ENCODE measurements at places on chromosomes 3 and 15.

GRCh38 chr15:60315878-60316277 lies 81.9 kb downstream of the ANXA2 start:
- no peak for DNase-seq

GRCh38 chr3:44584646-44585501 lies at the start of gene ZNF660:
Gene ZNF660 (plus strand): TSS chr3:44584964. CDS start chr3:44594194, 9,230 bp downstream.
- peak; percentile 94 for DNase-seq

DNA sequence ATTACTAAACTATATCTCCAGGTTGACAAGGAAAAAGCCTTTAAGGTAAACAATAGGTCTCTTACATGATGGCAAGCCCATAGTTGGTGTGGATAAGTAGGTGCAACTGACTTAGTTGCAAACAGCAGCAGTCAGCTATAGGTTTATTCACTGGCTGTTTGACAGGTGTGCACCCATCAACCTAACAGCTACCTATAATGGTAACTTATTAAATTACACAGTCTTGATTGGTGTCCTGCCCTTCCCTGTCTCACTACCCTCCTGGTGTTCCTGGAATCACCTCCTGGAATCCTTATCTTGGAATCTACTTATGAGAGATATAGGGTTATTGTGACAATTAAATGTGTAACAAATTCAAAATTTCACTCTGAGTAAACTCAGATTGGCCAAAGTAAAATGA lies 467.8 kb upstream of the UBE2E2 start:
- DNase-seq = no peak

GRCh38 chr3:78455712-78456433 lies 1311.9 kb downstream of the ROBO1 start:
- DNase-seq = peak; percentile 26

- DNase-seq = peak; percentile 66
Observed at GRCh38 chr15:38073178-38073946, 138.9 kb downstream of the TMCO5A start.

GRCh38 chr3:10374311-10374710 lies 53.4 kb upstream of the SEC13 start:
- DNase-seq = no peak

DNA sequence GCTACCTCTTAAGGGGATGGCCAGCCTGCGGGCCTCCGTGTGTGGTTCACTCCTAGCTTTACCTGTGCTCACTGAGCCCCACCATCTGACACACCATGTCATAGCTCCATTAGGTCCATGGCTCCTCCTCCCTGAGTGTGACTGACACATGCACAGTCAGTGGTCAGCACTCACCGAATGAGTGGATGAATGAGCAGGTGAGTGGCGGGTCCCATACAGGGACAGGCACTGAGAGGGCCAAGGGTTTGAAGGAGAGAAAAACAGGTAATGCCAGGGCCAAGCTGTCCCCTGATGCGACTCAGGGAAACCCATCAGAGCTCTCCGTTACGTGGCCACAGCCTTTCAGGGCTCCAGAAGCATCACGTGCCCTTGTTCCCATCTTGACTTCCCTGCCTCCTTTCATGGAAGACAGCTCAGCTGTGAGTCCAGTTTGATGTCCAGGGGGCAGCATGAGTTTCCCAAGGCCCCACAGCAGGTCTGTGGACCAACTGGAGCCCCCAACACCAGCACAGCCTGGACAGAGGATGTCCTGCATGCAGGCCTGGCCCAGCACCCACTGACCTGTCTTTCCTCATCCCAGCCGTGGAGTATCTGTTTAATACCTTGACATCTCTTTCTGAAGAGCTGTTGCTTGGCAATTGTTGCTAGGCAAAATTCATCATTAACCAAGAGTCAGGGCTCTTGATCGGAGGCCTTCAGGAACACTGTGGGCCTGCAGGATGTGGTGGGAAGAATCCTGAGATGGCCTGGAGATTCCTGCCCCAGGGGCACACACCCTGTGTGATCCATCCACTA lies 84.4 kb downstream of the PLXNA1 start:
- DNase-seq = no peak

GRCh38 chr3:2166552-2166951 lies 67.9 kb downstream of the CNTN4 start:
- DNase-seq = no peak

- peak; percentile 38 for DNase-seq
Observed at GRCh38 chr15:89199746-89200145, 21.6 kb downstream of the RLBP1 start.

- DNase-seq = no peak
Observed at GRCh38 chr3:165070682-165071081, 7.6 kb downstream of the SI start.

DNA sequence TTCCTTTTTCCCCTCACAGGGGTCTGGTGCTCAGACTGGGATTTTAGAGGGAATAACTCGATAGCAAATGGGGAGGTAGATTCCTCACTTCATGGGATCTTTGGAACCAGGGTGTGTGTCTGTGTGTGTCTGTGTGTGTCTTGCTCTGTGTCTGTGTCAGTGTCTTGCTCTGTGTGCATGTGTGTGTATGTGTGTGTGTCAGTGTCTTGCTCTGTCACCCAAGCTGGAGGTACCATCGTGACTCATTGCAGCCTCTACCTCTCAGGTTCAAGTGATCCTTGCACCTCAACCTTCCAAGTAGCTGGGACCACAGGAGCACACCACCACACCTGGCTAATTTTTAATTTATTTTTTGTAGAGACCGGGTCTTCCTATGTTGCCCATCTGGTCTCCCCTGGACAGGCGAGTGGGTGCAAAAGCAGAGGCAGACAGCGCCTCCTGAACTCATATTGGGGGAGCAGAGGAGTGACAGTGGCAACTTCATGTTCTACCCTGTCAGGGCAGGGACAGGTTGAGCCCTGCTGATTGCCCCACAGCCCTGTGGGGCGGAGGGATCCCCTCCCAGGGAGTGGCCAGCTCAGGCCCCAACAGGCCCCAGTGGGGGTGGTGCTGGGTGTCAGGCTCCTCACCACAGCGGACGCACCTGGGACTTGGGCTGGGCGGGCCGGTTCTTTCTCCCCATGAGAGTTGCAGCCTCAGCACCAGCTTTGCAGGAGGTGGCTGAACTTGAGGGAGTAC lies 10.4 kb upstream of the SEMA4B start:
- DNase-seq = no peak

DNA sequence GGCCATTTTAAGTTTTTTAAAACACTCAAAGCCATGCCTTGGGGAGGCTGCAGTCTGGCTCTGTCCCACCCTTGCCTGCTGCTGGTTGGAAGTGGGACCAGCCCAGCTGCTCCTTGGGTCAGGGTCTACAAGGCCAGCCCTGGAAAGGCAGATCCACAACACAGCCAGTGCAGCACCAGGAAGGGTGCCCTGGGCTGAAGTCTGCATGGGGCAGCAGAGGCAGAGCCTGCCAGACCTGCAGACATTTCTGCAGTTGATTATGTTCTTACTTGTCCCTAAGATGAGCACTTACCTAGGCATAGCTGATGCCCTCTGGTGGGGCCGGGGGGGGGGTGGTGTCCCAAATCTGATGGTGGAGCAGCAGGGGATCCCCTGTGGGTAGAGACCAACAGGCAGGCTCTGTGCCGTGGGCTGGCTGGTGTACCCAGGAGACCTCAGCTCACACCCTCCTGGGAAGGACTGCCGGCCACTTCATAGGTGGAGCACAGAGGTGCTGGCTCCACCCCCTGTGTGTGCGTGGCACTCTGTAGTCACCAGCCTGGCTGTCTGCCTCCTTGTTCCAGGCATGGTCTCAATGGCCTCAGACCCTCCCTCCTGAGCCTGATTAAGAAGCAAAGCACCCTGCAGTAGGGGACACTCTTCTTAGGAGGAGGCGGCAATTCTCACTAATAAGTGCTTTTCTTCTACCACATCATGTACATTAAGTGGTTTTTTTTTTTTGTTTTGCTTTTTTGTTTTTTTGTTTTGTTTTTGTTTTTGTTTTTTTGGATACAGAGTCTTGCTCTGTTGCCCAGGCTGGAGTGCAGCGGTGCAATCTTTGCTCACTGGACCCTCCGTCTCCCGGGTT lies 97.4 kb upstream of the KLF13 start:
- peak; percentile 66 for DNase-seq

DNA sequence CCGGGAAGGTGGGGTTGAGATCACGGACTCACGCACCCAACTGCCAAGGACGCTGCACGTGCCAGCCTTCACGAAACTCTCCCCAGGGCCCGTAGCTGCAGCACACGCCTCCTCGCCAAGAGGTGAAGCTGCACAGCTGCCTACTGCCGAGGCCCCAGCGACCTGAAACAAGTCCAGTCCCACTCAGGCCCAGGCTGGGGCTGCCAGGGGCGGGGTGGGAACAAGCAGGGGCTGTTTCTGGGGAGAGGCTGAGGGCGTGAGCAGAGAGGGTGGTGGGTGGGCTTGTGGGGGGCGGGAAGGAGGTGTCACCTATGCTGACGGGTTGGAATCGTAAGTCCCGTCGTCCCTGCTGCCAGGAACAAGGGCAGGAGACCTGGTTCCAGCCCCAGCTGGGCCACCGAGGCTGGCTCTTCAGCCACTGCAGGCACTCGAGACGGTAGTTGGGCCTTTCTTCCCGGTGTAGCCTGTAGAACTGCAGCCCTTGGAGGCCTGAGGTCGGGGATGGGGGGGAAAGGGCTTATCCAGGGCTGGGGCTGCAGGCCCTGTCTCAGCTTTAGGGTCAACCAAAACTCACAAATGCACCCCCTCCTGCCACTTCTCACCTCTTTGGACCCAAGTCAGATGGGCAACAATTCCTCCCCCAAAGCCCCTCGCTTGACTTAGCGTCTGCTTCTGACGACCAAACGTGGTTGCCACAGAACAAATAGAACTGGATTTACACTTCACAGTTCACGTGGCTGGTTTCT lies 44.4 kb downstream of the MUC20 start:
- no peak for DNase-seq

- DNase-seq = no peak
Observed at GRCh38 chr3:99862208-99862607, 44.5 kb downstream of the CMSS1 start.

DNA sequence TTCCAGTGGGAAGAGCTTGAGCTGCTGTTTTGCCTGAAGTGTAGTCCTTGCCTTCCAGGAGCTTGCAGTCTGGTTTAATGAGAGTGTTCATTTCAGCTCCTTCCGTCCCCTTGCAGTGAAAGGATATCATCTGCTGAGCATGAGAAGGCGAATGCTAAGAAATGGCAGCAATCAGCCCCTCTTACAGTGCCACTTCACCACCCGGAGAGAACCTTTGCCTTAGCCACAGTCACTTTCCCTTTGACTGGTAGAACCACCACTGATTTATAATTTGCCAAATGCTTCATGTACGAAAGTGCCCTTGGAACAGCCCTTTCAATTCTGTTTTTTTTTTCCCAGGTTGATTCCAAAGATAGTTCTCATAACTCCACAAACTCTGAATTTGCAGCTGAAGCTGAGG lies 11.5 kb downstream of the TATDN2 start:
- DNase-seq = no peak

DNA sequence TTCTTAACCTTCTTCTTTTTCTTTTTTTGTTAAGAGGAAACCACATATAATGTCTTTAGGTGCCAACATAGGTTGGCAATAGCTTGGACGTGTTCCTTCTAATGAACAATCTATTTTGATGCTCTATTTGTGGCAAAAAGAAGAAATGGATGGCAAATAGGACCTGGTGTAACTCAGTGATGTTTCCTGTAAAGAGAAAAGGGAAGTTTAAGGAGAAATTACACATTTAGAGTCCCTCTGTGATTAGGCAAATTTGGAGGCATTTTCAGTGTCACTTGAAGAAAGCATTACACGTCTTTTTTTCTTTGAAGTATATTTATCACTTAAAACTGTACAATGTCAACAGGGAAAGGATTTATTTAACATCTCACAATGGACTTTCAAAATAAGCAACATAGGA lies 327.1 kb downstream of the ZIC1 start:
- no peak for DNase-seq

DNA sequence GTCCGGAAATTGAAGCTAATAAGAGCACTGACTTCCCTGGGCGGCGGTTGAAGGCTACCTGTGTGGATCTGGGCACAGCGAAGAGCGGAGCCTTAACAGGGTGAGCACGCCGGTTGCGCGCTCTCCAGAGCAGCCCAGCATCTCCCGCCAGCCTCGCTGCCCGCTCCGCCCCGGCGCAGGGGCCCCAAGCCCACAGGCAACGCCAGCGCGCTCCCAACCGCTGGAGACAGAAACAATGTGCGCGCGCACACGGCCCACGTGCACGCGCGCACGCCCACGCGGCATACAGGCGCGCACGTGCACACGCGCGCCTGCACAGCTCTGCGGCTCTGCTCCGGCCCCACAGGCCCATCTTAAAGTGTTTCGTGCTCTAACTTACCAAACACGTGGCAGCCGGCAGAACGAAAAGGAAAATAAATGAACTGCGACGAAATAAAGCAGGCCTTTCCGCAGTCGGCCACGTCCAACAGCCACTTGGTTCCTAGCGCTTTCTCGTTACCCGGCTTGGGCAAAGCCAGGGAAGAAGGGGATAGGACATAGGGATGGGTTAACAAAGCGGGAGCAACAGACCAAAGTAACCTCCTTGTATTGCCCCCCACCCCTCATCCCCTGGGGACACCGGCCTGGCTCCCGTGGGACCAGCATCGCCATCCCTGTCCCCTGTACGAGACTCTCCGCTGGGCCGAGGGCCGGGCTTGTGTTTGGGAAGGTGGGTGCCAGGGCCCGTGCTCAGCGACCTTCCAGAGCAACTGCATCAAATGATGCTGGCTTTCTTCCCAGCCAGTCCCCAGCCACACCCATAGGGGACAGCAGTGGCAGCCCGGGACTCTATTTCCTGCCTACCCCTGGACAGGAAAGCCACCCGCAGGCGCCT lies 203.7 kb downstream of the ABHD5 start:
- peak; percentile 89 for DNase-seq

- DNase-seq = no peak
Observed at GRCh38 chr3:81764665-81765064, 3.2 kb upstream of the GBE1 start.

DNA sequence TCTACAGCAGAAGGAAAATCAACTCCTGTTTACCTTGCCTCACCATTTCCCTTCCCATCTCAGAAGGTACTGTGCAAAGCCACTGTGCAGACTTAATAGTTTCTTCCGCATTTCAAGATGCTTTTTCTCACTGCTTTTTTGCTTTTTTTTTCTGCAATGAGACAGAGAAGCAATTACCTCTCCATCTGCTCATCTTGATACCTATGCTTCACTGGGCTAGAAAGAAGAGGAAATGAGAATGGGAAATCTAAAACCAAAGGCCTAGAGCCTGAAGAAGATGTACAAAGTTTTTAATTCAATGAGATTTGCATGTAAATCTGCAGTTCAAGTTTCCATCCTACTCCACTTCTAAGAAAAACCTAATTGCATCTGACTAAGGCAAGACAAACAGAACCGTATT lies 238.1 kb upstream of the SETMAR start:
- DNase-seq = no peak

DNA sequence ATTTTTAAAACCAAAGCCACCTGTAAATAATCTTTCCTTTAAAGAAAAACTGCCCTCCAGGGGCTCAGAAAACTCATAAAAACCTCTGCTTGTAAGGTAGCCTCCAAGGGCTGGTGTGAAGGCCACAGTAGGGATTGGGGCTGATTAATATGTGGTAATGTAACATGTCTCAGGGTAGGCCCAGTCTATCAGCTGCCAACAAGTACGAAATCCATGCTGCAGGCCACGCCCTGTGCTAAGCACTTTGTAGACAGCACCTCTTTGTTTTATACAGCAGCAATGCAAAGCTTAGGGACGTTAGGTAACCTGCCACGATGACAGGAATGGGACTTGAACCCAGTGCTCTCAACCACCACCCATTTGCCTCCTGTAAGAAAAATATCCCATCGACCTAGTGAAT lies 65.6 kb upstream of the PRICKLE2 start:
- no peak for DNase-seq

- DNase-seq = no peak
Observed at GRCh38 chr3:51642462-51642861, 28.6 kb upstream of the TEX264 start.
